D721Med (cell line): ENCODE measurements at places on chromosomes 6 and 20.

- DNase-seq = no peak
These were observed 388.3 kb downstream of the BMP2 start for GRCh38 chr20:7155794-7156193.

GRCh38 chr20:43680981-43681380 is 14.1 kb downstream of the MYBL2 start:
- DNase-seq = no peak

- DNase-seq = no peak
These were observed 93.7 kb downstream of the ZFAND3 start for GRCh38 chr6:37913210-37913609.

GRCh38 chr6:89372506-89372901 is 20.0 kb upstream of the UBE2J1 start:
- DNase-seq = no peak

DNA sequence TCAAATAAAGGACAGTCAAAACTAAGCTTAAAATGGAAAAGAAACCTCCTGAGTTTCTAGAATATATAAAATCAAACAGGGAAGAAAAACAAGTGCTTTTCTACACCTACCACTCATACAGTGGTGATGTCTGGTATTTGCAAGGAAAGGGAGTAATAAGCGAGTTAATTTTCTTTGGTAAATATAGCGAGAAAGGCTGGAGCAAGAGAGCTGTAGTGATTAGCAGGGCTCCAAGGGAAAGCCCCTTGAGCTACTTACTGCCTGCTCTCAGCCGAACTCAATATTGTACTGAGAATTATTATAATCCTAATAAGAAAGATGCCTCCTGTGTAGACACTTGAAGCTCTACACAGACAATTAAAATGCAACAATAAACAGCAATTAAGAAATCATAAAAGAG is 296.3 kb downstream of the LAMA2 start:
- DNase-seq = no peak

GRCh38 chr6:1378065-1379016 is 11.0 kb upstream of the FOXF2 start:
- no peak for DNase-seq

DNA sequence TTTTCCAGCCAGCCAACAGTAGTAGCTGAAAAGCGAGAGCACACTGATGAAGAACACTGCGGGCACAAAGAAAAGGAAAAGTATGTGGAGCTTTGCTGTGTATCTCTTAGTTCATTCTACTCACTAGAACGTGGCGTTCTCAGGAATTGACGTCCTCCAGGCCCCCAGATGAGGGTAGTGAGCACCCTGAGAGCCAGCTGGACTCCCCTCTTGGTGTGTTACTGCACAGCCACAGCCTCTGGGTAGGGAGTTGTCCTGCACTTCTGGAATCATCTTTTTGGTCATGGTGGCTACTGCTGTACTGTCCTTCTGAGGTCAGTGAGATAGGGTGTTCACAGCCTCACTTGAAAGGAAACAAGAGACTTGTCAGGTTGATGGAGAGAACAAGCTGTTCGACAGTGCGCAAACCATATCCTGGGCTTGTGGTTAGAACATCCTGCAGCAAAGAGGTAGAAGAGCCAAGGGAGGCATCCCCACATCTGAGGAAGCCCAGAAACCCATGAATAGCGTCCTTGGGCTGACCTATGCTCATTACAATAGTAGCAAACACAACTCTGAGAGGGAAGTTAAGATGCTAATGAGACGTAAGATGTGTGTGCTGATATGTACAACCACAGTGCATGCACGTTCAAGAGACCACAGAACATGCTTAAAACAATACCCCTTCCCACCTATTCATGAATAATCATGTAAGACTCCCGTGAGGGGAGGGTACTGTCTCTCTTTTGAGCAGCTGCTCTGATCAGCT is 14.6 kb upstream of the HLA-F start:
- DNase-seq = no peak

GRCh38 chr20:52751571-52751970 is 220.6 kb upstream of the TSHZ2 start:
- DNase-seq = no peak

DNA sequence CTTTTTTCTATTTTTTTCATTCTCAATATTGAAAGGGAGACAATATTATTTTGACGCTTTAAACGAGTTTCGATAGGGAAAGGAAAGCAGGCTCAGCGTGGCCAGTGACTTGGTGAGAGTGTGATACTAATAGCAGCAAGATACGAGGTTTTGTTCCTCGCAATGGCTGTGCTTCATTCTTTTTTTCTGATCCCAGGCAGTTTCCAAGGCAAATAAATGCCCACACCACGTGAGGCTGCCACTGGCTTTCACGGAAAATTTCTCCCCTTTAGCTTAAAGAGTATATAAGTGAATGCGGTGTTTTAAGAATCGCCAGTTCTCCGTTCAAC is 196.4 kb upstream of the ZNF184 start:
- DNase-seq = no peak

GRCh38 chr20:1321654-1321939 is 7.3 kb downstream of the SDCBP2 start:
- no peak for DNase-seq

DNA sequence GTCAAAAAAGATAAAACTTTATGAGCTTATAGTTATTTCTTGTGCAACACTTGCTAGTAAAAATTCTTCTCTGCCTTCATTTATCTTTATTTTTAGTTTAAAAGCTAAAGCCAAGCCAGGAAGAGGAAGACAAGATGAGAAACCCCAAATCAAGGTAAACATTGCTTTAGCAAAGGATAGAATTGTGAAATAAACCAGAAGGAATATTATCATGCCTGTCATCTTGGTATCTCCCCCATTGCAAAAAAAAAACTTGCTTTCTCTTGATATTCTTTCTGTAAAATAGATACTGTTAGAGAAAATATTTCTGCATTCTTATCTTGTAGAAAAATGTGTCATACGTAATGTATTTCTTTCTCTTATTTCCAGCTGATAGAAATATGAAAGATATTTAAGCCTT is 432.8 kb downstream of the GJA1 start:
- DNase-seq = no peak

- no peak for DNase-seq
These were observed 65.7 kb downstream of the MYLK4 start for GRCh38 chr6:2684766-2685754.

GRCh38 chr6:100382767-100383195 is 81.9 kb downstream of the SIM1 start:
- DNase-seq = no peak

- DNase-seq = no peak
These were observed 391.8 kb upstream of the MMS22L start for GRCh38 chr6:97674802-97675201.

DNA sequence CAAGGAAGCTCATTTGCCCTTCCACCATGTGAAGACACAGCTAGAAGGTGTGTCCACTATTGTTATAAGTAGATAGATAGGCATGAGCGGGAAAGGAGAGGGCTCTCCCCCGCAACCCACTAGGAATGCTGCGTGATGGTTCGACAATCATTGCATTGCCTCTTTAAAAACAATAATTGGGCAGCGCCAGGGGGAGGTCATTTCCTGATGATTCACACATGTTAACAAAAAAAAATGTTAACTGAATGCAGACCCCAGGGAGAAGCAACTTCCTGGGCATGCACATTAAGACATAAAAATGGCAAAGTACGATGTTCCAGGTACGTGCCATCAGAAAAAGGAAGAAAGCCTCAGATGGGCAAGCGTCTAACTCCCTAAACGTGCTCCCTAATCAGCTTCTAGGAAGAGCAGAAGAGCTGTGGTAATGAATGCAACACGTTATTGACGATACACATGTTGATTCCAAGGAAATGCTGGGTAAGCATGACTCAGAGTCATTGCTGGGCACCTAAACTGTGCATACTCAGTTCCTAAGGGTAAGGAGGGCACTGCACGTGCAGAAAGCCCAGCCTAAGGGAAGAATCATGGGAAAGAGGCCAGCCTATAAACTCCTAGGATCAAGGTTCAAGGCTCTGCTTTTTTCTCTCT is 113.7 kb downstream of the FAM217A start:
- no peak for DNase-seq

- no peak for DNase-seq
These were observed at the start of gene FGD2 for GRCh38 chr6:37005061-37005810. Gene FGD2 (plus strand): TSS chr6:37005655. CDS start chr6:37005818, 163 bp downstream.

DNA sequence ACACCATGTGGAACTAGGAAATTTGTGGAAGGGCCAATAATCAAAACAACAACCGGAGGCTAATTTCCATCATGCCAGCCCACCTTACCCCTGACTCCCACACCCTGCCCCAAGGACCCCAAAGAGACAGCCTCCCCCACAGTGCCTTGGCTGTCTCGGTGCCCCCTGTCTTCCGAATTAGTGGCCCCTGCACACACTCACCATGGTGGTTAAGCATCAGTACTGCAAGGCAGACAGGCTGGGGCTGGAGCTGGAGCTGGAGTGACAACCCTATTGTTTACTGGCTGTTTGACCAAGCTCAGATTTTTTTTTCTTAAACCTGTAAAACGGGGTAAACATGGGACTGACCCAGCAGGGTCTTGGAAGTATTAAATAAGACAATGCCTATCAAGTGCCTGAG is 238.0 kb downstream of the TFAP2C start:
- DNase-seq = no peak

DNA sequence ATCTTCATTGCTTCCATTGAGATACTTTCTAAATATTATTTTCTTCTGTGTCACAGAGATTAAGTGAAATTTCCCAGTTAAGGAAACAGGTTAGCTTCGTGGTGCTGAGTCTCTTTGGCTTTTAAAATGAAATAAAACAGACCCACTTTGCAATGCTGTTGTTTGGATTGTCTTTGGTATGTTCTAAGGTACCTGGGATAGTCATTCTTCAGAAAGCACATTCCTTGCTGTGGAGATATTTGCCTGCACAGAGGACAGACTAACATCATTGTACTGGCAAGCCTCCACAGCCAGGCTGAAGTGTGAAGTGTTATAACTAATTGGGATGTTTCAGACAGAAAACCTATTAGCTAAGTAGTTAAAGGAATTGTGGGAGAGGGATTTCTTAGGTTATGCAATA is 148.8 kb upstream of the EPHA7 start:
- DNase-seq = no peak

GRCh38 chr20:39298121-39298520 is 336.0 kb downstream of the DHX35 start:
- DNase-seq = no peak

- DNase-seq = no peak
These were observed 153.8 kb downstream of the CEBPB start for GRCh38 chr20:50344232-50345071.

DNA sequence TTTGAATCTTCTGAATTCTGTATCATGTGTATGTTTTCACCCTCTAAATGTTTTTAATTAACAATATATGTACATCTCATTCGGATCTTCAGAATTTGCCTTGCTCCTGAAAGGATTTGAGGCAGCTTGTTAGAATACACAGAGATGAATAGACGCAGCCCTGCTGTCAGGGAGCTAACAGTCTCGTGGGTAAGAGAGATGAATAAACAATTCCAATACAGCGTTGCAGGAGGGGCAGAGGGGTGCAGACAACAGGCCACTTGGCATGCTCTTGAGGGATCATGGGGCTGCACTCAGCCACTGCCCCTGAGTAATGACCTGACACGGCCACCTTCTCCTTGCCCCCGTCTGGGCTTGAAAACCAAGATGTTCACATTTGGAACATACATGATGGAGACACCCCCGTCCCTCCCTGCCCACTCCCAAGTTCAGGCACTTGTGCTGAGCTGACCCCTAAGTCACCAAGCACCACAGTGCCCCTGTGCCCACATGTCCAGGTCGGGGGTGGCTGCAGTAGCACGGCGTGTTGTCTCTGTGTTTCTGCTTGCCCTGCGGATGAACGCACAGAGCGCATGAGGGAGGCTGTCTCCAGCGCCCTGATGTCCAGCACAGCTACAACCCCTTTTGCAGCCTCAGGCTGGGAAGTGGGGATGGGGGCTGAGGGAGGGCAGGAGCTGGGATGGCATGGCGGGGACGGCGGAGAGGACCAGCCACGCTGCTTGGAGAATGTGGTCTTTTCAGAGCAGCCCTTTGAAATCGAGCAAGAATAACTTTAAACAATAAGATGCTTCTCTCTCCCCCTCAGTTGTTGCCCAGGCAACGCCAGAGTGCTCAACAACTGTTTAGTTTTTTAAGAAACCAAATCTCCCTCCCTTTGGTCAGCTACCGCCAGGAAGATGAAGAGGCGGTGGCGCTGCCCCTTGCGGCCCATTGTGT is 33.0 kb upstream of the CDH22 start:
- DNase-seq = no peak

GRCh38 chr6:41732591-41733359 is 2.6 kb downstream of the TFEB start:
- no peak for DNase-seq

- no peak for DNase-seq
These were observed 204.0 kb upstream of the PLN start for GRCh38 chr6:118344014-118344670.

DNA sequence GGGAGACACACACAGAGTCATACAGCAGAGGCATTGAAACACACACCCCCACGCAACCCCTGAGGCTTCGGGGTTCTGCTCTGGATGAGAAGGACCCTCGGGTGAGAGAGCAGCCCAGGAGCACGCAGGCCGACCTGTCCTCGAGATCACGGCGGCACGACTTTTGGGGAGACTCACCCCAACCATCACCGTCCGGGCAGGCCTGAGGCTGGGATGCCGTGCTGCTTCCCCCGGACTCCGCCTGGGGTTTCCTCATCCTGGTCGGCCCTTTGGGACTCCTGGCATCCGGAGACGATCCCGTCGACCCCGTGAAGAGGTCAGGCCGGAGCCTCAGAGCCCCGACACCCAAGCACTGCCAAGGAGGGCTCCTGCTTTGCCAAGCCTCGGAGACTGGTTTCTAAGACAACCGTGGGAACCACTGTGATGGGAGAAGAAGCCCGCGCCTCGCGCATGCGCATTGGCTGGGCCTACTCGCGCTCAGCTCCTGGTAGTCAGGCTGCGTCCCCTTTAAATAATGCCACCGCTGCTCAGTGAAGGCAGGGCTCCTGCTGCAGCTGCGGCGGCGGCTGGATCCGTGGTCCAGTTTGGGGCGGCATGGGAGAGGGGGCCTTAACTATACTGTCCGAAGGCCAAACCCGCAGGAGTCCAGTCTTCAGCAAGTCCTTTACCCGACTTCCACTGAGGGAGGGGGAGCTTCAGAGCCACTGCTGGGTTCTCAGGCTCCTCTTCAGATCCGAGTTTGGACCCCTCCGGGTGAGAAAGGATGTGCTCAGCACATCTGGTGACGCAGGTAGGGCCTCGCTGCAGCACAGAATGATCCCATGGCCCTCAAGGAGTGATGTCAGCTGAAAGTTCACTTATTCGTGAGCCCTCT is 171.4 kb upstream of the ZNF337 start:
- no peak for DNase-seq

DNA sequence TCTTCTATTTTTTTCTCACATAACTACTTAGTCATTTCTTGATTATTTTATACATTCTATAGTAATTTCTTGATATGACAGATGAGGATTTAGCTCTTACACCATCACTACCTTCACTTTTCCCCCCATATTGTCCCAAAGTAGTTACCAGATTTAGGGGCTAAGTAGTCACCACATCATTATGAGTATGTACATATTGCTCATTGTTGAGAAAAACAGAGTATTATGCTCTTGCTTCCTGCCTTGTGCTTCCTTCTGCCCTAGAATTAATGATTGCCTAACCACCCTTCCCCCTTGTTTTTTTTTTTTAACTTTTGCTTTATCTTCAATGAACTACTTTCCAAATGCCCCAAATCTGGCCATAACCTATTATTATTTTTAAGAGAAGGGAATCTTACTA is 6.8 kb upstream of the HLA-B start:
- DNase-seq = no peak
